Hair follicular keratinocyte (primary cell): ENCODE measurements at places on chromosomes 13 and 19. TPM values are rescaled to one million over a fixed set of nuclear protein-coding genes. Genes with fewer than 3 reads are reported as not detected.

Gene FOXA3
- not detected in 2 replicates for total RNA-seq

Gene TUBA3C
- not detected in 2 replicates for total RNA-seq

Gene GPR183
- total RNA-seq: not detected in 2 replicates

Gene PGLYRP1
- not detected in 2 replicates for total RNA-seq

Gene ZIK1
- 2.3 and 5.9 TPM in 2 replicates for total RNA-seq

Gene C19orf33
- 606 and 644 TPM in 2 replicates for total RNA-seq

Gene CLDND2
- not detected in 2 replicates for total RNA-seq
